ENCODE measurements at places on chromosomes 5 and 9.
A peak's percentile ranks its signal among the peaks of the same experiment; 100 is the strongest.

- no peak for DNase-seq
Observed at GRCh38 chr5:127906562-127907204, 176.9 kb upstream of the SLC12A2 start.

DNA sequence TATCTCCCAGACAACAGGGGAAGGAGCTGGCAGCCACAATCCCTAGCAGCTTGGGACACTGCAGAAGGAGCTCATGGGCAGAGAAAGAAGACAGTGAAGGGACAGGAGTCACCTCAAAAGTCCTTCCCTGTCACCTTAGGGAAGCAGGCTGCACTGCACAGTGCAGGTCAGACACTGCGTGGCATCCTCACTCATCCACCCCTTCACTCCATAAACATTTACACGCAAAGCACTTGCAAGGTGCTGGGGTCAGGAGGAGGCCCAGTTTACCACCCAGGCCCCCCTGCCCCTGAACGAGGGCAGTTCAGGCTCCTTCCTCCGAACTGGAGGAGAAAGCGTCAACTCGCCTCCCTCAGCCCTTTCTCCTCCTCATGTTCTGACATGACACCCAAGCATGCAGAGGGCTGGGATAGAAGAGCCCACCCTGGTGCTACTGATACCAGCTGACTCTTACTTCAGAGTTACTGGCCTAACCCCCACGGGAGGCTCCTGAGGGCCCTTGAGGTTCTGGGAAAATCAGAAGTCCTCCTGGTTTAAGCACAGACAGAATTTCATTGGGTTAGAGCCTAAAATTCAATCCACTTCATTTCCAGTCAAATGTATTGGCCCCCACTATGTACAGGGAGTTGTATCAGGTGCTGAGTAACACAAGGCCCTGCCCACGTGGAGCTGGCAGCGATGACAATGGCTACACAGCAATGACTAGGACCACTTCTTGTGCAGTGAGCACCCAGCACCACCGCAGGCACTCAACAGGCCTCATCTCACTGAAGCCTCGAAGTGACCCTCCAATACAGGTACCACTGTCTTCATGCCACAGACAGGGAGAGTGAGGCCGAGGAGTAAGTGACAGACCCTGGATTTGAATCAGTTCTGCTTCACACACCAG, 70.4 kb downstream of the RAPGEF1 start:
- DNase-seq: no peak

DNA sequence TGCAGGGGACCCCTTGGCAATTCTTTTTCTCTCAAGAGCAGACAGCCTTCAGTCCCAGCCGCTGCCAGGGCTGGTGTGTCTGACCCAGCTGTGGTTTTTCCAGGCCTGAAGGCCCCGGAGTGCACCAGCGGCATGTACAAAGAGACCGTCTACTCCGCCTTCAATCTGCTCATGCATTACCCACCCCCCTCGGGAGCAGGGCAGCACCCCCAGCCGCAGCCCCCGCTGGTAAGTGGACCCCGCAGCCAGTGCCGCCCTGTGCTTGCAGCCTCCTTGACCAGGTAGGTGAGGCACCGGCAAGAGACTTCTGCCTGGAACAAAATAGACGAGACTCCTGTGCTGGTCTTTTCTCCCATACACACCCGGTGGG, 1.3 kb downstream of the TCF7 start:
- DNase-seq: no peak

DNA sequence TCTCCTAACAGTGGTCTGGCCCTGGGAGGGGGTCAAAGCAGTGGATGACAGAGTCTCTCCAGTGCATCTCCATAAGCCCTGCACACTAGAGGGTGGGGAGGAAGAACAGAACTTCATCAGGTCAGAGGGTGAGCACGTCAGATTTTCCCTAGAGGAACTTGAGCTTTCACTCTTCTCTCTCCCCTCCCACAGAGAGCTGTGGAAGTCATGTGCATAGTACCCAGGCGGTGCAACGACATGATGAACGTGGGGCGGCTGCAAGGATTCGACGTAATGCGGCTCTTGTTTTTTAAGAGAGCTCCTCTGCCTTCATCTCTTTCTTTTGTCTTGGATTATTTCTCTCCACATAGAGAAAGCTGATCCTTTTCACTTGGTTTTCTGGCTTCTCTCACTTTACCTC, 100.2 kb upstream of the OTULINL start:
- no peak for DNase-seq

- no peak for DNase-seq
Observed at GRCh38 chr5:12885018-12885417, 980.8 kb upstream of the CTNND2 start.

DNA sequence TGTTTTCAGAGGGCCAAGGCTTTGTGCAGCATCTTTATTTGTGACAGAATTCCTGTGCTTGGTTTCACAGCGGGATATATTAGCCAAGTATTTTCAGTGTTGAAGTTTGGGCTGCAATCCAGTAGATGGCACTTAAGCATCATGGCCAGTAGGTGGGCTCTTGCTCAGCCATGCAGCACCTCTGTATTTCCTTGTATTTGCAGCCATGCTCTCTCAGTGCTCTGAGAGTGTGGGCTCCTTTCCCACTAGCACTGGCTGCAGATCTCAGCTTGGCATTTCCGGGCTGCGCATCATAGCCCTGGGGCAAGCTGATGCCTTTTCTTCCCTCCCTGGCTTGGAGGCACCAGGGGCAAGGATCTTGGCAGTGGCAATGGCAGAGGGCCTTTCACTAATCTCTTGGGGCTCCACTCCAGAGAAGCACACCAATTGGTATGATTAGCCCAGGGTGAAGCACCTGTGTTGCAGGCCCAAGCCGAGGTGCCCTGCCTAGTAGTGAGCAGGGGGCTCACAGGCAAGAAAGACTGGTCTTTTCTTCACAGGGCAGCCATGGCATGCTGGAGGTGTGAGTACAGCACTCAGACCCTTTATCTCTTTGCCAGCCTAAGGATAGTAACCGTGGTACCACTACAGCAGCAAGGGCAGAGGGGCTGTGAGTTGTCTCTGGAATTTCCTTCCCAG, 48.3 kb downstream of the SLCO6A1 start:
- DNase-seq: no peak

- DNase-seq: no peak
Observed at GRCh38 chr9:79131824-79132377, 439.9 kb upstream of the TLE4 start.

- no peak for DNase-seq
Observed at GRCh38 chr9:32728181-32728580, 55.2 kb upstream of the TMEM215 start.

- no peak for DNase-seq
Observed at GRCh38 chr5:105462377-105462776, 1899.8 kb upstream of the NUDT12 start.

- no peak for DNase-seq
Observed at GRCh38 chr5:149172709-149173505, 31.6 kb downstream of the ABLIM3 start.

- DNase-seq: no peak
Observed at GRCh38 chr5:31328040-31328733, 134.7 kb downstream of the CDH6 start.

- DNase-seq: no peak
Observed at GRCh38 chr9:105957830-105958229, 263.5 kb downstream of the TMEM38B start.

GRCh38 chr5:30997681-30998080, 195.8 kb upstream of the CDH6 start:
- DNase-seq: no peak

- DNase-seq: no peak
Observed at GRCh38 chr5:61472172-61472958, 140.3 kb downstream of the ZSWIM6 start.

- DNase-seq: no peak
Observed at GRCh38 chr5:6135977-6136376, 242.4 kb downstream of the MED10 start.

DNA sequence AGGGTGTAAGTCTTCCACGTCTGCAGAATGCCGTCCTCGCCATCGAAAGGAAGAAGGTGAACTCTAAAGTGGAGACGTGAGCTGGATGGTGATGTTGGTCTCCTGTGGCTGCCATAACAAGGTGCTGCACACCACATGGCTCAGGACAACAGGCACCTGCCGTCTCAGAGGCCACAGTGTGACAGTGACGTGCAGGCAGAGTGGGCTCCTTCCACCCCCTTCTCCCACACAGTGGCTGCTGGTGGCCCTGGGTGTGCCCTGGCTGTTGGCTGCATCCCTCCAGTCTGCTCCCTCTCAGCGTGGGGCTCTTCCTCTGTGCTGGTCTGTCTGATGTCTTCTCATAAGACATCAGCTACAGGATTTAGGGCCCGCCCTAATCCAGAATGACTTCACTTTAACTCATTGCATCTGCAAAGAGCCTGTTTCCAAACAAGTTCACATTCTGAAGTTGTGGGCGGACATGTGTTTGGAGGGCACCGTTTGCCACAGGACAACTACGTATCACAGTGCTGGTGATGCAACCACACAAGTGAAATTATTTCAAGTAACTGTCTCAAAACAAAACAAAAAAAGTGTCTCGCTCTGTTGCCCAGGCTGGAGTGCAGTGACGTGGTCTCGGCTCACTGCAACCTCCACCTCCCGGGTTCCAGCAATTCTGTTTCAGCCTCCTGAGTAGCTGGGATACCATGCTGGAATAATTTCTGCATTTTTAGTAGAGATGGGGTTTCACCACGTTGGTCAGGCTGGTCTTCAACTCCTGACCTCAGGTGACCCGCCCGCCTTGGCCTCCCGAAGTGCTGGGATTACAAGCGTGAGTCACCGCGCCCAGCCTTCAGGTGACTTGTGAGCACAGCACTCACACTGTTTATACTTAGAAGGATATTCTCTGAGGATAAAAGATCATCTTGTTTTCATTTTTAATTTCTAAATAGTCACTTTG, 31.2 kb upstream of the CLPTM1L start:
- DNase-seq: no peak

- no peak for DNase-seq
Observed at GRCh38 chr5:155562158-155562557, 548.6 kb downstream of the KIF4B start.

- DNase-seq: no peak
Observed at GRCh38 chr5:32964261-32964660, 253.1 kb downstream of the NPR3 start.

DNA sequence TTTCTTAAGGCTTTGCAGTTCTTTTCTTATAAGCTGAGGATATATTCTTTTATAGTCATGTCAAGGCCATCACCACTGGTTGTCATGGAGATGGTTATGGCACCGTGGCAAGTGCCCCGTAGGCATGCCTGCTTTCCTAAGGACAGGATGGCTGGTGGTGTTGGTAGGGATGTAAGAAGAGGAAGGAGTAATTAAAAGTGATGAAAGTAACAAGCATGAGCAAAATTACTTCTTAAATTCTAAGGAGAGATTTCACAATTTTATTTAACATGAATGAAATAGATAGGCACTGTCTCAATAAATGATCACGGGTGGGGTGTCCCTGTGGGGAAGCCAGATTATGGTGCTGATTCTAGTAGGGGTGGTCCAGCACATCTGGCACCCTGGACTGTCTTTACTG, 290.2 kb upstream of the KLF4 start:
- no peak for DNase-seq

DNA sequence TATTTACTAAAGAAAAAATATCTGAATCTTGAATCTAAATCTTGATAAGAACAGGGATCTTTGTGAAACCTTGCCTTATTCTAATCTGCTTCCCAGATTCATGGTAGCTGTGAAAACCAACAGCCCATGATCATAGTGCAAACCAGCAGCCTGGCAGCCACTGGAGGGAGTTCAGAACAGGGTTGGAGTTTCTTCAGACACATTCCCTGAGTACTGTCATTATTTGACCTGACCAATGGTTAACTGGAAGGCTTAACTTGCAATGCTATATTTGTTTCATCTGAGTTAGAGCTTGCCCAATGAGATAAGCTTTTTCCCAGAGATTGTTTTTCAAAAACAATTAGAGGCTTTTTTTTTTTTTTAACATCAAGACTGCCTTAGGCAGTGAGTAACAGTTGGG, 47.8 kb downstream of the LOX start:
- DNase-seq: no peak

DNA sequence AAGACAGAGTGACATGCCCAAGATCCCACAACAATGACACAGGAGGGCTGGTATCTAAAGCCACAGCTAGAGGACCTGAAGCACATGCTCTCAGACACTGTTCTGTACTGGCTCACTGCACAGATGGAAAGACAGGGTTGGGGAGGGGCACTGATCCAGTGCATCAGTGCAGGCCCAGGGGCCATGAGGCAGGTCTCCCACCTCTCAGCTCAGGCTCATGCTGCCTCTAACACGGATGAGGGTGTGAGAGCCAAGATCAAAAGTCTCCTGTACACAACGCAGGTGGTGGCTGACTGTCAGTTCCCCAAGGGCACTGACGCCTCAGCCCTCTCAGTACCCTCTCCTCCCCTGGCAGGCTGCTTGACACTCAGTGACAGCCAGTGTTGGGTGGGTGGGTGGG, 10.9 kb downstream of the RAPGEF1 start:
- DNase-seq: peak; percentile 41

DNA sequence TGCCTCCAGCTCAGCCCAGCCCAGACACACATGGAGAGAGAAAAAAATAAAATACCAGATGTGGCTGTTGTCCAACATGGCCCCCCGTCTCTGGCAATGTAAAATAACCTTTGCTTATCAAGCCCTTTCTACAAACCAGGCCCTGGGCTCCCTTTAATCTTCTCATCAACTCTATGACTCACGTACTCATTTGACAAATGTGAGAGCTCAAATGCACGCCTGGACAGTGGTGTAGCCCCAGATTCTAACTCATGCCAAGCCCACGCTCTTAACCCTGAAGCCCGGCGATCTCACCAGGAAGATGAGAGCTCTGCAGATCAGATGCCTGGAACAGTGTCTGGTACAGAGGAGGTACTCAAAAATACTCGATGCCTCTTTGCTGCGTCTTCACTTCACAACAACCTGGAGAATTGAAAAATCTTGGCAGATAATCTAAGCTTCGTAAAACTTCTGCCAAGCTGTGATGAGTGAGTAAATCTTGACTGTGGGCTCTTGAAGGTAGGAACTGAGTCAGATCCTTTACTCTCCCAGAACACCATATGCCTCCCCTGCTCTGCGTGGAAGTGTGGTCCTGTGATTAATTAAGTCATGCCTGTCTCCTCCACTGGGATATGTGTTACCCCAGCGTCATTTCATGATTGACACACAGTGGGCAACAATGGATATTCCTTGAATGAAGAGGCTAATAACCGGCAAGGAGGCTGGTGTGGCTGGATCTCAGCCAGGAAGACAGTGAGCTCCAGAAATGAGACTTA, 102.0 kb upstream of the FSTL4 start:
- DNase-seq: no peak

DNA sequence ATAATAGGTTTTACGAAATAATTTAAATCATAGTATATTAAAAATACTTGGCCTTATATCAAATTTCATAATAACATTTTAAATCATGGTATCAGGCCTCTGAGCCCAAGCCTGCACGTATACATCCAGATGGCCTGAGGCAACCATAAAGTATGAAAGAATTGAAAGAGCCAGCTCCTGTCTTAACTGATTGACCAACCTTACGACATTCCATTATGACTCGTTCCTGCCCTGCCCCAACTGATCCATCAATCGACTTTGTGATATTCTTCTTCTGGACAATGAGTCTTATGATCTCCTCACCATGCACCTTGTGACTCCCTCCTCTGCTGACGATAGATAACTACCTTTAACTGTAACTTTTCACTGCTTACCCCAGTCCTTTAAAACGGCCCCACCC, 545.0 kb downstream of the MTRR start:
- DNase-seq: no peak

GRCh38 chr5:33549982-33550567, 109.3 kb downstream of the TARS1 start:
- DNase-seq: no peak

Data from stimulated activated CD8-positive, alpha-beta memory T cell treated with anti-CD3 and anti-CD28 coated beads, Interleukin-2, amount 100 ng/mL, for 48 hours (primary cell).